ENCODE measurements at places on chromosomes 4 and X.

- DNase-seq: no peak
Measured at GRCh38 chrX:36199928-36200327, 280.4 kb downstream of the CFAP47 start.

DNA sequence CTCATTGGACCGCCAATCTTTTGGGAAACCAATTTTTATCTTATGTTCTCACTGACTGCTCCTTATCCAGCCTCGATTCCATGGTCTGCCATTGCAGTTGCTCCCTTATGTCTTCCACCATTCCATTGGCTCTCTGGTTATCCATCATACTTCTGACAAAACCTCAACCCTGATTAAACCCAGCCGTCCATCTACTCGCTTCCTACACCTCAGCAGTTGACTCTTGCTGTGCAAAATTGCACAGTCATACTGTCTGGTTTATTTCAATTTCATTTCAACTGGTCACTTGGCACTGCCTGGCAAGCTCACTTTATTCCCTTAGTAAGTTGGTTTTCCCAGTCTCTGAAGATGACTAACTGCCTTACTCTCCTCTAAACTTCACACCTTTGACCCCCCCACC, 26.2 kb downstream of the ARL9 start:
- no peak for DNase-seq

GRCh38 chr4:80594701-80595100, 259.2 kb downstream of the CFAP299 start:
- no peak for DNase-seq

DNA sequence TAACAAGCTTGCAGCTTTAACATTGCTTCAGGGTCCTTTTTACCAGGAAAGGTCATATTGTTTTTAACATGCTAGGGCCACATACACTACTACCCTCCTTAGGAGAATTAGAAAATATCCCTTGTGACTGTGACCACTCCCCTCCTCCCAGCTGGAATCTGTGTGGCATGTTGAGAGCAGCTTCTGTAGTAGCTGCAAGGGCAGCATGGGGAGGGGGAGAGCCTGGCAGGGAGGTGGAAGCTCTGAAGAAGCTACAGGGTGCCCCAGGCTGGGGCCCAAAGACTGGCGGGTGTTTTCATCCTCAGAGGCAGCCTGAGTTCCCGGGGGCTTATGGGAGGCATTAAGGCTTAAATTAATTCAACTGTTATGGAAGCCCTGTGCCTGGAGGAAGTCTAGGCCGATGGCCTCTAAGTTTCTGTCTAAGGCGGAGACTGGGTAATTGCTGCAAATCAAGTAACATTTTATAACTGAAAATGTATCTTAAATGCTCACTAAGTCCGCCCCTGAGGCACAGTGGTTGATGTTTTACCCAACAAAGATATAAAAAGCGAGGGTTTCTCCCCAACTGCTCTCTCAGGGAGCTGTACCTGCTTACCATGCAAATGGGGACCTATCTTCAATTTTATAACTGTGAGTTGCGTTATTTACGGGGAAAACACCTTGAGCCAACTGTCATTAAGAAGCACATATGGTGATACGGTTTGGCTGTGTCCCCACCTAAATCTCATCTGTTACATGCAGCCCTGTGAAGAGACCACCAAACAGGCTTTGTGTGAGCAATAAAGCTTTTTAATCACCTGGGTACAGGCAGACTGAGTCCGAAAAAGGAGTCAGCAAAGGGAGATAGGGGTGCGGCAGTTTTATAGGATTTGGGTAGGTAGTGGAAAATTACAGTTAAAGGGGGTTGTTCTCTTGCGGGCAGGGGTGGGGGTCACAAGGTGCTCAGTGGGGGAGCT, 37.4 kb upstream of the STS start:
- DNase-seq: no peak

DNA sequence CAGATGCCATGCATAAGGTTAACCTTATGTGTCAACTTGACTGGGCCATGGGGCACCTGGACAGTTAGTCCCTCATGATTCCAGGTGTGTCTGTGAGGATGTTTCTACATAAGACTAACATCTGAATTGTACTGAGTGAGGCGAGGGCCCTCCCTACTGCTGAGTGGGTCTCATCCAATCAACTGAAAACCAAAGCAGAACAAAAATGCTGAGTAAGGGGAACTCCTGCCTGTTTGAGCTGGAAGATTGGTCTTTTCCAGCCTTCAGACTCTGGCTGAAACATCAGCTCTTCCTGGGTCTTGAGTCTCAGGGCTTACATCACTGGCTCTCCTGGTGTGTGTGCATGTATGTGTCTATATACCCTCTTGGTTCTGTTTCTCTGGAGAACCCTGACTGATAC, 13.8 kb downstream of the NELFA start:
- DNase-seq: no peak

GRCh38 chrX:148133105-148133725, 152.1 kb downstream of the FMR1NB start:
- no peak for DNase-seq

- peak; percentile 86 for DNase-seq
Measured at GRCh38 chr4:118888666-118889311, at the start of gene SYNPO2. Gene SYNPO2, plus strand, starts transcription at chr4:118888854. Its CDS starts 183 bp downstream, at chr4:118889037.

DNA sequence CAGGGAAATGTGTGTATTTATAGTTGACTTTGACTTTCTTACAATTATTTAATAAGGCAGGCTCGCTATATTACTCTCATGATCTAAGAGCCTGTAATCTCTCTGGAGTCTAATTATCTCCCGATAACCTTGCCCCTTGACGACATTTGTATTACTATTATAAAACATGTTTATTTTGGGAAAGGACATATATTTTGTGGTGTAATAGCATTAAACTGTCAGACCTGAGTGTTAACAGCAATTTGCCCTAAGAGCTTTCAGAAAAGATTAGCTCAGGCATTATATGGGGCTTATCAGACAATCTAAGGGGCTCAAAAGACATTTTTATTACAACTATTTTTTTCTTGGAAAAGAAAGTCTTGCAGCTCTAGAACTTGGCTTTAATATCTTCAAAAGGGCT, 427.9 kb upstream of the SLIT2 start:
- no peak for DNase-seq

DNA sequence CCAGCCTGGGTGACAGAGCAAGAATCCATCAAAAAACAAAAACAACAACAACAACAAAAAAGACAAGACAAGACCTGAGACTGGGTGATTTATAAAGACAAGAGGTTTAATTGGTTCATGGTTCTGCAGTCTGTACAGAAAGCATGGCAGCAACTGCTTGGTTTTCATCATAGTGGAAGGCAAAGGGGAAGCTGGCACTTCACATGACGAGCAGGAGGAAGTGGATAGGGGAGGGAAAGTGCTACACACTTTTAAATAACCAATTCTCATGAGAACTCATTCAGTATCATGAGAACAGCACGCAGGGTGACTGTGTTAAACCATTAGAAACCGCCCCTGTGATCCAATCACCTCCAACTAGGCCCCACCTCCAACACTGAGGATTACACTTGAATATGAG, 28.4 kb upstream of the SLC10A7 start:
- no peak for DNase-seq

GRCh38 chrX:7372825-7373525, 225.0 kb upstream of the PUDP start:
- no peak for DNase-seq

GRCh38 chr4:100778431-100778830, 260.6 kb upstream of the EMCN start:
- no peak for DNase-seq

DNA sequence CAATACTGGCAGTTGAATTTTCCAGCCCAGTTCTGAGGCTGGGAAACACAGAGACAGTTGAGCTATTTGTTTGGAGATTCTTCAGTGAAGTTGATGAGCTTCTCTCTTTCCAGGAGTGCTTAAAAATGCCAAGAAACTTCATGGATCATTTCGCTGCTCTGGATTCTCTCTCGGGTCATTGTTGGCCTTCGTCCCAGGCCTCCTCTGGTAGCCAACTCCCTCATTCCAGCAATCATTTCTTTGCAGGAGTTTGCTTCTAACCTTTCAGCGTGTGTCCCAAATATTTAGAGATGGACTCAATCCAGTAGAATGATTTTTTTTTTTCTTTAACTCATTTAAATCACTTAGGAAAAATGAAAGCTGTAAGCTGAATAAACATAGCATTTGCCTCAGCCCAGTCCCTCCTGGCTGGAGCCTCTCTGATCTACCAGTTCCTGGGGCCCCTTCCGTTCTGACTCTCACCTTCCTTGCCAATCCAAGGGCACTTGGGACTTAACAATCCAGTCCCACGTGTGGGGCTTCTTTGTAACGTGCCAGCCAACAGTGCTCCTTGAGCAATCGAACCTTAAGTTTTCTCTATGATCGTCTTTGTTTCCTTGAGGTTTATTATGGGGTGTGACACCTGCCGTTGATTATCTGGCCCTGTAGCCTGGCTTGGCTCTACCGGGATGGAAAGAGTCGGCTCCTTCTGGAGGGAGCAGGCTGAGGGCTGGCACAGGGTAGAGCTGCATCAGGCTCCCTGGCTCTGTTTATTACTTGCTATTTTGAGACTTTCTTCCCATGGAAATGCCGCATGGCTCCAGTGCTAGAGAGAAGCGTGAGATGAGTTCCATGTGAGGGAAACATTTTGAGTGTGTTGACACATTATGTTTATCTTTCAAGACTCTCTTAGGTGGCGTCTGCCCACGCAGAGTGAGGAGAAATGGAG, 80.4 kb upstream of the GPC4 start:
- peak; percentile 51 for DNase-seq

DNA sequence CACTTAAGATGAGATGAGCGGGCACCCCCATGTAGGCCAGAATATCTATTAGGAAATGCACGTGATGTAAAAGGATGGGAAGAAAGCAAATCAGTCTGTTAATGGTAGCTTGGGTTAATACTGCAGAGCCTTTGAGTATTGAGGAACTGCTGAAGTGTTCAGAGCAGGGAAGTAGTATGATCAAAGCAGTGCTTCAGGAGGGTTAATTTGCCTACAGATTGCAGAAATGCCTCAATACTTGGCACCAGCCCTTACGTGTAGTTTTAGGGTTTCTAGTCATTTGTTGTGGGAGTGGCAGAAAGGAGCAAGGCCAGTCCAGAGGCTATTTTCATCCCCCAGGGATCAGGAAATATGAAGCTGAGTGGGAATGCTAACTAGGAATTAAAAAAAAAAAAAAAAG, 19.7 kb downstream of the ZFX start:
- no peak for DNase-seq
